ENCODE measurements at places on chromosomes 7 and 10.

DNA sequence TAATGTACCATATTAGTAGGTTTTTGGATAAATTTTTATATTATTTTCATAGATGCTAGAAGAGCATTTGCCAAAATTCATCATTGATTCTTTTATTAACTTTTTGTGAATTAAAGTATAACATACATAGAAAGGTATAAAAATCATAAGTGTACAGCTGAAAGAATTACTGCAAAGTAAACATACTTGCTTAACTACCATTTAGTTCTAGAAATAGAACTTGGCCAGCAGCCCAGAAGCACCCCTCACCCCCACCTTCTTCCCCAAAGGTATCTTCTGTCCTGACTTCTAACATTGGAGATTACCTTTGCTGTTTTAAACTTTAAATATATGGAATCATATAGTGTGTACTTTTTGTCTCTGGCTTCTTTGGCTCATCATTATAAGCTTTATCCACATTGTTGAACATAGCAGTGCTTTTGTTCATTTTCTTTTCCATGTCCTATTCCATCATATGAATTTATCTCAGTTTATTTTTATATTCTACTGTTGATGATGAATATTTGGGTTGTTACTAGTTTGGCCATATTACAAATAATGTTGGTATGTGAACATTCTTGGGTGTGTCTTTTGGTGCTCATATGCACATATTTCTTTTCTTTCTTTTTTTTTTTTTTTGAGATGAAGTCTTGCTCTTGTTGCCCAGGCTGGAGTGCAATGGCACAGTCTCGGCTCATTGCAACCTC, 142.8 kb downstream of the ADK start:
- no peak for DNase-seq

DNA sequence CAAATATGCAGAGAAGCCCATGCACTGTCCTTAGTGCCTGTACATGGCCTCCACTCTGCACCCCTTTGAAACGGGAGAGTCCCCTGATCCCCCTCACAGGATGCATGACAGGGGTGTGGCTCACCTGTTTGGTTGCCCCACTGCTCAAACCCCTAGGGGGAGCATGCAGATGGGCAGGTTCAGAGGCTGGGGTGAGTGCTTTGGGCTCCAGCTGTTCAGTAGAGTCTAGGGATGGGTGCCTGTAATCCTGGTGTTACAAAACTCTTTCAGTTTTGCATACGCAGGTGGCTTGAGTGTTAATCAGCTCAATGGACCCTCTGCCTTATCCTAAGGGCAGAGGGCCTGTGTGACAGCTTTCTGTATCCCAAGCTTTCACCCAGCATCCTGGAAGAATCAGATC, 7.8 kb upstream of the SFTPA1 start:
- DNase-seq: no peak

DNA sequence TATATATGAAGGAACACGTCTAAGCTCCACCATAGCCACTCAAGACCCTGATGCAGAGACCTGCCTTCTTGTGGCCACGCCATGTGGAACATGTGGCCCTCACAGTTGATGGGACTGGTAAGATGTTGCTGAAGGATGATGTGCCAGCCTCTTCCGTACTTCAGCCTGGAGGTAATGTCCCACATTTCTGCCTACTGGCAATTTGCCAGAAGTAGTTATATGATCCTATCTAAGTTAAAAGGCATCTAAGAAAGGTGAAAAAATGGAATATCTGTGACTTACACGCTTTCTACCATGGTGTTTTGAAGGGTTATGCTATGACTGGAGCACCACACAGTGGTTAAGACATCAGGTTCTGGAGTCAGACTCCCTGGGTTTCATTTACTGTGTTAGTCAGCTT, 948.7 kb upstream of the GHITM start:
- DNase-seq: no peak

DNA sequence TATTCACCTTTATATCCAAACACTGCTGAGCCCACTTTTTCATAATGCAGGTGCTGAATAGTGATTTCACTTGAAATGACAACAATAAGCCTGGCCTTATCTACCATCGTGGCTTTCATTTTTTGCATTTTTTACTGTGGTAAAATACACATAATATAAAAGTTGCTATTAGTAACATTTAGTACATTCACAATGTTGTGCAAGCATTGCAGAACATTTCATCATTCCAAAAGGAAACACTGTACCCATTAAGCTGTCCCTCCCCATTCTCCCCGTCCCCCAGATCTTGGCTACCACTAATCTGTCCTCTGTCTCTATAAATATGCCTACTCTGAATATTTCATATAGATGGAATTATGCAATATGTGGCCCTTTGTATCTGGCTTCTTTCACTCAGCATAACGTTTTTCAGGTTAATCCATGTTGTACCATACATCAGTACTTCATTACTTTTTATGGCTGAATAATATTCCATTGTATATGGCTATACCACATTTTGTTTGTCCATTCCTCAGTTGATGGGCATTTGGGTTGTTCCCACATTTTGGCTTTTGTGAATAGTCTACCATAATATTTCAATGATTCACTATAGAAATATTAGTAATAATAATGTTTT, 68.5 kb upstream of the ARID5B start:
- DNase-seq: no peak

- no peak for DNase-seq
Measured at GRCh38 chr7:52779004-52779403, 256.4 kb upstream of the POM121L12 start.
